ENCODE measurements at places on chromosomes 16 and 17.

DNA sequence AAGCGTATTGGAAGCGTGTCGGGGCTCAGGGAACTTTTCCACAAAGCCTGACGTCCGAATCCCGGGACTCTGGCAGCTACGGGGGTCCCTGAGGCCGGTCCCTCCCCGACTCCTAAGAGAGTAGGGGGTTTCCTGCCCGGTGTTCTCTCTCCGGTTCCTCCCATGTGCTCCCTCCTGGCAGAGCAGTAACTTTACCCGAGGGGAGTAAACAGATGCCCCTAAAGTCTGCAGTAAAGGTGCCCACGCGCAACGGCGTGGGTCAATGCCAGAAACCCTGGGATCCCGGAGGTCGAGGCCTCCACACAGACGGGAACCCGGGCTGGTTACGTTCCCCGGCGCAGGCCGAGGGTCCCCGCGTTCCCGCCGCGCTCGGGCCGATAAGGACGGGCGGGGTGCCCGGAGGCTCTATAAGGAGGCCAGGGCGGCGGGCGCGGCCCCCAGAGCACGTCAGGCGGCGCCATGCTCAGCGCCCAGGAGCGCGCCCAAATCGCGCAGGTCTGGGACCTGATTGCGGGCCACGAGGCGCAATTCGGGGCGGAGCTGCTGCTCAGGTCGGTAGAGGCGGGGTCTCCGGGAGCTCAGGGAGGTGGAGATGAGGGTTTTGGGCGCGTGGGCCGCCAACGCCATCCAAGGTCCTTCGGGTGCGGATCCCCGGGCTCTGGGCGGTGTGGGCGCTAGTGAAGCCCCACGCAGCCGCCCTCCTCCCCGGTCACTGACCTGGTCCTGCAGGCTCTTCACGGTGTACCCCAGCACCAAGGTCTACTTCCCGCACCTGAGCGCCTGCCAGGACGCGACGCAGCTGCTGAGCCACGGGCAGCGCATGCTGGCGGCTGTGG is at the start of gene HBM:
HBM (plus strand) TSS at position 440 of the 836 bp plus-strand sequence; CDS start at position 460, 20 bp downstream.
- no peak for DNase-seq

DNA sequence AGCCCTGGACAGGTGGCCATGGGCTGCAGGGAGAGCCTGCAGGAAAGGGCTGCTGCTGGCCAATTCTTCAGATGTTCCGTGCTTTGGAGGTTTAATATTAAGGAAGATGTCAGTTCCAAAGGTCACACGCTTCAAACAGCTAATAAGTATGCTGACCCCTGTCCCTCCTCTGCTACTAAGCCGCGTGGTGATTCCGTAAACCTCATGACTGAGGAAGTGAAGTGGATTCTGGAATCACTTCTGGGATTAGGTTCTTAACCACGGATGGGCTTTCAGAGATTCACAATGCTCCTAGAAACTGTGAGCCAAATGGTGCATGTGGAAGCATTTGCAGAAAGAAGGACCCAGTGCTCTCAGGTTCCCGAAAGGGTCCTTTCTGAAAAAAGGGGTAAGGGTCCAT is 28.5 kb upstream of the ERN1 start:
- DNase-seq: no peak

- DNase-seq: no peak
These were observed 88.8 kb upstream of the GSE1 start for GRCh38 chr16:85524365-85524629.

- DNase-seq: peak; percentile 65
These were observed 166.3 kb upstream of the FOXF1 start for GRCh38 chr16:86343796-86344585.

DNA sequence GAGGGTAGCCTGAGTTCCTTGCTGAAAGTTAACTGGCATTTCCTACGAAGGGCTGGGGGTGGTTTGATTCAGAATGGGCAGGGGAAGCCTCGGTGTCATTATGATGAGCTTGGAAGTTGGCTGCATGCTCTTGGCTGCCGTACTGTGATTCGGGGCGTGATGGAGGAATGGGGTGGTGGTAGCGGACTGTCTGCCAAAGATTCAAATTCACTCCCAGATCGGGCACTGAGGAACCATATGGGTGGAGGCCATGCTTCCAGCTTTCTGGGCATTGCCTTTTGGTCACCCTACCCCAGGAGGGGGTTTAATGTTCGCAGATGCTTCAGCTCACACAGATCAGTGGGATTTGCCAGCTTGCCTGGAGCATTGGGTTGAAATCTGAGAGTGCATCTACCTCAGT is 492.8 kb upstream of the EEF2KMT start:
- no peak for DNase-seq

- no peak for DNase-seq
These were observed 76.3 kb upstream of the KIFC3 start for GRCh38 chr16:57878586-57878985.

DNA sequence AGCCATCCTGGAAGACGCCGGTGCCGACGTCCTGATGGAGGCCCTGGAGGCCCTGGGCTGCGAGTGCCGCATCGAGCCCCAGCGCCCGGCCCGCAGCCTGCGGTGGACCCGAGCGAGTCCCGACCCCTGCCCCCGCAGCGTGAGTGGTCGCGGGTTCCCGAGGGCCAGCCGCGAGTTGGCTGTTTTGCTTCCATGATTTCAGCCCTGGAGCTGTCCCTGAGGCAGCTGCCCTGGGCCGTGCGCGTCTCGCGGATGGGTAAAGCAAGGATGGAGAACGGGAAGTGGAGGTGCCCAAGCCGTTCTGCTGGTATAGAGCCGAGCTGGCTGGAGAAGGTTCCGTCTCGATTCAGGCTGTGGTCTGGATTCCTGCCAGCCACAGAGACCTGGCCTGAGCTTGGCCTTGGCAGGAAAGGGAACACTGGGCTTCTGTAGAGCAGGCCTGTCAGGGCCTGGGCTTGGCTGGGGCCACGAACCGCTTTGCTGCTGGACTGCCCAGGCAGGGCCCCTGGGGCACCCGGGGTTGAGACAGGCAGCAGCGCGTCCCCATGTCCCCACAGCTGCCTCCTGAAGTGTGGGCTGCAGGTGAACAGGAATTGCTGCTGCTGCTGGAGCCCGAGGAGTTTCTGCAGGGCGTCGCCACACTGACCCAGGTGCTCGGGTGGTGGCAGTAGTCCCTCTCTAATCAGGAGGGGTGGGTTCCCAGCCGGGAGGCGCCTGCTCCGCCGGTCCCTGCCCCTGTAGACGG is 941 bp upstream of the MRPS34 start:
- no peak for DNase-seq

GRCh38 chr17:42784811-42785592 is 4.6 kb downstream of the WNK4 start:
- DNase-seq: no peak

GRCh38 chr16:22692034-22692433 is 121.9 kb upstream of the HS3ST2 start:
- no peak for DNase-seq

DNA sequence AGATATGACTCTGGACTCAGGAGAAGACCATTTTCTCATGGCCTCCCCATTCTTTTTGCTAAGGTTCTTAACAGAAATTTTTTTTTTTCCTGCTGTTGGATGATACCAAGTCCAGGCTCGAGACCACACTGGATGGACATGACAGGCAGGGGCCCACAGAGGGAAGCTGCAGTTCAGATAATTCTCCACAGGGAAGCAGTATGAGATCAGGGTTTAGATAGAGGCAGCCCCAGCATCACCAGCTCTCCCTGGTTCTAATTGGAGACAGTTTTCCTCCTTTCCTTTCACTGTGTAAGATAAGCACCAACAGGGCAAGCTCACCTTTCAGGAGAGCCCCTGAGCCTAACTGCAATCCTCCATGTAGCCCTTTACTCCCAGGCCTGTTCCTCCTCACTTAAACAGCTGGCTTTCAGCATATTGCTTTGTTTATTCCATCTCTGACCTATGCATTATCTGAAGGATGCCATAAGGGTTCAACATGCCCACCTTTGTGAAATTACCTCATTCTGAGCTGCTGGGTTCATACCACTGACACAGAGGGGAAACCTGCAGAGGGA is 108.1 kb downstream of the SNX11 start:
- peak; percentile 57 for DNase-seq

DNA sequence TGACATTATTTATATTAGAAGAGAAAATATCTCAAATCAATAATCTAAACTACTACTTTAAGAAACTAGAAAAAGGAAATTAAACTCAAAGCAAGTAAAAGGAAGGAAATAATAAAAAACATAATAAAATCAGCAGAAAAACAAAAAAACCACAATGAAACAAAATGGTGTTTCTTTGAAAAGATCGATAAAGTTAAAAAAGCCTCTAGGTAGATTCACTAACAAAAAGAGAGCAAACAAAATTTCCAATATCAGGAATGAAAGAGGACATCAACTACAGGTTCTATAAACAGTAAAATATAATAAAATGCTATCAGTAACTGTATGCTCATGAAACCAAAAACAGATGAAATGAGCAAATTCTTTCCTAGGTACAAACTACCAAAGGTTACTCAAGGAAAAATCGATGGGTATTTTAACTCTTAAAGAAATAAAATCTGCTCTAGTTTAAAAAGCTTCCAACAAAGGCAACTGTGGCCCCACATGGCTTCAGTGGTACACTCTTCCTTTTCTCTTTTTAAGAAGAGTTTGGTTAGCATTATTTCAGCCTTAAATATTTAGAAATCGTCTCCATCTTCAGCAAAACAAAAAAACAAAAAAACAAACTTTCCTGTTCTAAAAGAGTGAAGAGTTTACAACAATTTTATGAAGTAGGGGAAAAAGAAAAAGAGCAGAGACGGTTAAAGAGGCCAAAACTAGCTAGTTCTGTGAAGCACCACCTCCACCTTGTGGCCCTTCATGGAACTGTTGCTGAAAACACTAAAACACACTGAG is 102.2 kb downstream of the TRIM37 start:
- DNase-seq: peak; percentile 78

DNA sequence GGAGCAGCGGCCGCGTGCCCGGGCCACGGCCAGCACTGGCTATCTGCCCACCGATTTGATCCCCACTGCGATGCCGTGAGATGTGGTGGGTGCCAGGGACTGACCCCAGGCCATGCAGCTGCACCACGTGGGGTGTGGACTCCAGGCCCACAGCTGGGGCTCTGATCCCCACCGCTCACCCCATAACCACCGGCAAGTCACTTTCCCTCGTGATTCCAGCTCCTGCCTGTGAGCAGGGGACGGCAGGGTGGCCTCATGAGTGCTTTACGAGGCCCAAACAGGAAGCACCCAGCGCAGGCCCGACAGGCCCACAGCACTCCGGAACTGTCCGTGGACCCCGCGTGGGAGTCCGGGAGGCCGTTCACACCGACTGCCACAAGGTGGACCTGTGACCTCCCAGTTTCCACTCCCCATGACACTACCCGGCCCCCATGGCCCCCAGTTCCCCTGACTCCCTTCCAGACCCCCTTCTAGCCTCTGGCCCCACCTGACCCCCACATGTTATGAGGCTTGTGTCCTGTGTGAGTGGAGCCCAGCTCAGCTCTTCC is 616 bp downstream of the PTX4 start:
- DNase-seq: no peak

DNA sequence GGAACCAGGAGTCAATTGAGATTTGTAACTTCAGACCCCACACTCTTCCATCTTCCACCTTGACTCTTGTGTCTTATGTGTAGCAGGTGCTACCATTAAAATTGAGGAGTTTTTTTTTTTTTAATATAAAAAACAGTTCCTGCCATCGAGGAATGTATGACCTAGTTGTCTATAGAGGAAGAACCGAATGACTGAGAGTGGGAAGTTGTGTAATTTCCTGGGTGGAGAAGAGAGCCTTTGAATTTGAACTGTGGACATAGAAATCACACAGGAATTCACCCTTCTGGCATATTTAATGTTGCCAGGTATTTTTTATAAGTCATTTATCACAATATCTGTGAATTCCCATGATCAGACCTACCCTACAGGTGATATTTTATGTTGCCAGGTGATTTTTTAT is 22.0 kb downstream of the SP2 start:
- DNase-seq: peak; percentile 46

DNA sequence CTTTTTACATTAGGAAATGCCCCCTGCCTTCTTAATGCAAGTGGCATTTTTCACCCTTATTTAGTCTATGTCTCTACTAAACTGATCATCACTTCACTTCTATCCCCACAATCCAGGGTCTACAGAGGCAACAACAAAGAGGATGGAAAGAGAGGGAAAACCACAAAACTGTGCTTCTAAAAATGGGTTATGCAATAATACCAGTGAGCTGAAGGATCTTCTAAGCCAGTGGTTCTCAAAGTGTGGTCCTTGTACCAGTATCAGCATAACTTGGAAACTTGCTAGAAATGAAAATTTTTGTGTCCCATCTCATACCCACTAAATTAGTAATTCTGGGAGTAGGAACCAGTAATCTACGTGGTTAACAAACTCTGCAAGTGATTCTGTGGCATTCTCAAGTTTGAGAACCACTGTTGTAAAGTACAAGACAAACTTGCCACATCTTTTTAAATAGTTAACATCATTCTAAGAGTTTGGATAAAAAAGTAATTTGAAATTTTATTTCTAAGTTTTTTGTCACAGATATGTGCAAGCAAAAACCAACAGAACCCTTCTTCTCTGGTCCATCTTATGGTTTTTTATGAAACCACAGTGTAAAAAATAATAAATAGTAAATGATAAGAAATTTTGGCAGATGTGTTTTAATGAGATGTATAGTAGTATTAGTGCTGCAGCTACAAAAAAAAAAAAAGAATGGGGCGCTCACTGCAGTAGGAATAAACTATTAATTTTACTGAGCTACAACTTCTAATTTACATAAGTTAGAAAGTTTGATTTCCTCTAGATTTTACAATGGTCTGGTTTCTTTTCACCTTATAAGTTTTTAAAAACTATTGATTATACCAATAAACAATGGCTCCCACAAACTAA is 16.2 kb downstream of the CDC27 start:
- DNase-seq: peak; percentile 15

DNA sequence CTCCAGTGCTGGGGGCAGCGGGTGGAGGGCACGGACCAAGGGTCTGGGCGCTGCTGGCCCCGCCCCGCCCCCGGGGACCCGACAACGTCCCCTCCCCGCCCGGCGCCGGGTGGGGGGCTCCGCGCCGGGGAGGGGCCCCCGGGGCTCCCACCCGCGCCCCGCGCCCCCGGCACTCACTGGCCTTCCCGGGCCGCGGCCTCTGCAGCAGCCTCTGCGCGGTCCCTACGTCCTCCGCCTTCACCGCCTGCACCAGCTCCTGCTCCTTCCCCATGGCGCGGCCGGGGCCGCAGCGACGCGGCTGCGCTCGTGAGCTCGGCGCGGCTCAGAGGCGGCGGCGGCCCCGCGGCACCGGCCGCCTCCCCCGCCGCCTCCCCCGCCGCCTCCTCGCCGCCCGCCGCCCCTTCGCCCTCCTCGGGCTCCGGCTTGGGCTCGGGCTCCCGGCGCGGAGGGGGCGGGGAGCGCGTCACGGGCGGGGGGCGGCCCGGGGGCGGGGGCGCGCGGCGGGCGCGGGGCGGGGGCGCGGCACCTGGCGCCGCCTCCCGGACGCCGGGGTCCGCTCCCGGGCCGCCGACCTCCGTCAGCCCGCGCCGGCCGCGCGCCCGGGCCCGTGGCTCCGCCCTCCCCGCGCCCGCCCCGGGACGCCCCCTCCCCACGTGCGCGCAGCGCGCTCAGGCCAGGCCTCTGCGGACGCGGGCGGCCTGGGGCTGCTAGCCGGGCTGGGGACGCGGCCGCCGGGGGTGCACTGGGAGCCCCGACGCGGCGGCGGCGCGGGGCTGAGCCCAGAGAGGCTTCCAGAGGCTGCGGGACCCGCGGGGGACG is at the start of gene CASKIN1:
CASKIN1 (minus strand) TSS at position 444 of the 819 bp plus-strand sequence; CDS start at position 271, 173 bp downstream.
- no peak for DNase-seq
